ENCODE measurements at places on chromosomes 12 and 14.

GRCh38 chr14:61923348-61923747 is 161.1 kb downstream of the SNAPC1 start:
- peaks cover 16% of the 10 kb centered on the region for H3K27me3 ChIP-seq
- H3K4me1 ChIP-seq, result no peaks in the 10 kb centered on the region
- H3K4me3 ChIP-seq, result no peak overlapping the region
- H3K27ac ChIP-seq, result no peak overlapping the region

- peak overlapping the region; percentile 50 for H3K4me3 ChIP-seq
- H3K27me3 ChIP-seq, result no peaks in the 10 kb centered on the region
- H3K27ac ChIP-seq, result peak overlapping the region; percentile 2
- no peak for DNase-seq
- H3K4me1 ChIP-seq, result peaks cover 43% of the 10 kb centered on the region
Measured at GRCh38 chr12:46459861-46460545, 87.4 kb upstream of the SLC38A2 start.

GRCh38 chr12:76037130-76038103 is 5.8 kb upstream of the PHLDA1 start:
- DNase-seq, result no peak
- H3K27me3 ChIP-seq, result no peaks in the 10 kb centered on the region
- H3K27ac ChIP-seq, result no peak overlapping the region
- peaks cover under 1% of the 10 kb centered on the region for H3K36me3 ChIP-seq
- H3K4me3 ChIP-seq, result no peak overlapping the region

DNA sequence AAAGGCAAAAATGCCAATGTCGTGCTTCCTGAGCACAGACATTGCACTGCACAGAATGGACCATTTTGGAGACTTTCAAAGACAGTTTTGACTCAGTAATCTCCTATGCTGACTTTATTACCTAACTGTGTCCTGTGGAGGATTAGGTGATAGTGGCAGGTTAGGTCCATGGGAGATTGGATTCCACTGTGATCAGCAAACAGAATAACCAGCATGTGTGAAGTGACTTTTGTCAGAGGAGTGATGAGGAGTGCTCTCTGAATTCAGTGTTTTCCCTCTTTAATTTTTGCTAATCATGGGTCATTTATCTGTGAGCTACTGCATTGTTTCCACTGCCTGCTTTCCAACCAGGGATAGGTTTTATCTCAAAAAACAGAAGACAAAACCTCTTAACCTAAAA is 662.5 kb downstream of the DIO2 start:
- H3K4me1 ChIP-seq, result no peaks in the 10 kb centered on the region
- H3K36me3 ChIP-seq, result no peaks in the 10 kb centered on the region
- H3K27ac ChIP-seq, result no peak overlapping the region
- DNase-seq, result no peak
- no peak overlapping the region for H3K4me3 ChIP-seq
- no peaks in the 10 kb centered on the region for H3K27me3 ChIP-seq

DNA sequence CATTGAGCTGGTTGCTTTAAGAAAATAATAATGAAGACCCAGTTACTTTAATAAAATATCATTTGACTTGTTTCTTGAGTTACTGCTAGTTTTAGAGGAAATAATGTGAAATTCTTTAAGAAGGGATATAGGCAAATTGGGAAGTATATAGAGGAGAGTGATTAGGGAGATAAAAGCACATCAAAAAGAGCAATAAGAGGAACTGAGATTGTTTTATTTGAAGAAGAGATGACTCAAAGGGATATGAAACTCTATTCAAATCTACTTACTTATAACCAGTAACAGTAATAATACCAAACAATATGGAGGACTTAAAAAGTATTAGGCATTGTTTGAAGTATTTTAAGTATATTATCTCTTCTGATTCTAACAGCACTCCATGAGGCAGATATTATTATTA is 37.1 kb downstream of the LRRK2 start:
- H3K4me3 ChIP-seq, result no peak overlapping the region
- no peaks in the 10 kb centered on the region for H3K4me1 ChIP-seq
- H3K27ac ChIP-seq, result no peak overlapping the region
- no peaks in the 10 kb centered on the region for H3K27me3 ChIP-seq
- H3K36me3 ChIP-seq, result no peaks in the 10 kb centered on the region
- no peak for DNase-seq

- peaks cover 16% of the 10 kb centered on the region for H3K36me3 ChIP-seq
- no peaks in the 10 kb centered on the region for H3K27me3 ChIP-seq
- H3K4me3 ChIP-seq, result no peak overlapping the region
- no peak for DNase-seq
- peaks cover 5% of the 10 kb centered on the region for H3K4me1 ChIP-seq
Measured at GRCh38 chr14:93936245-93936644, 9.1 kb downstream of the FAM181A start.

DNA sequence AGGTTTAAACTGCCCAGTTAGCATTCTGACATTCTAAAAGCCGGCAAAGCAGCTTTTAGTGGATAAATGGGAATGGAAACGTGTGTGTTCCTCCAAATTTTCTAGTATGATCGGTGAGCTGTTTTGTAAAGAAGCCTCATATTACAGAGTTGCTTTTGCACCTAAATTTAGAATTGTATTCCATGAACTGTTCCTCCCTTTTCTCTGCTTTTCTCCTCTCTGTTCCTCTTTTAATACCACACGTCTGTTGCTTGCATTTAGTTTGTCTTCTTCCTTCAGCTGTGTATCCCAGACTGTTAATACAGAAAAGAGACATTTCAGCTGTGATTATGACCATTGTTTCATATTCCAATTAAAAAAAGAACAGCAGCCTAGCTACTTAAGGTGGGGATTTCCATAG is 10.7 kb downstream of the DYRK2 start:
- H3K4me3 ChIP-seq, result no peak overlapping the region
- H3K36me3 ChIP-seq, result peaks cover 68% of the 10 kb centered on the region
- H3K27ac ChIP-seq, result peak overlapping the region; percentile 30
- no peaks in the 10 kb centered on the region for H3K27me3 ChIP-seq
- DNase-seq, result no peak

- no peaks in the 10 kb centered on the region for H3K4me1 ChIP-seq
- no peaks in the 10 kb centered on the region for H3K36me3 ChIP-seq
- no peak overlapping the region for H3K27ac ChIP-seq
- no peak for DNase-seq
Measured at GRCh38 chr12:71721783-71722505, 32.7 kb upstream of the RAB21 start.

- H3K27ac ChIP-seq, result no peak overlapping the region
- no peaks in the 10 kb centered on the region for H3K27me3 ChIP-seq
- no peak for DNase-seq
- peaks cover 41% of the 10 kb centered on the region for H3K36me3 ChIP-seq
- H3K4me3 ChIP-seq, result no peak overlapping the region
Measured at GRCh38 chr14:73168274-73168673, 32.0 kb downstream of the PSEN1 start.

DNA sequence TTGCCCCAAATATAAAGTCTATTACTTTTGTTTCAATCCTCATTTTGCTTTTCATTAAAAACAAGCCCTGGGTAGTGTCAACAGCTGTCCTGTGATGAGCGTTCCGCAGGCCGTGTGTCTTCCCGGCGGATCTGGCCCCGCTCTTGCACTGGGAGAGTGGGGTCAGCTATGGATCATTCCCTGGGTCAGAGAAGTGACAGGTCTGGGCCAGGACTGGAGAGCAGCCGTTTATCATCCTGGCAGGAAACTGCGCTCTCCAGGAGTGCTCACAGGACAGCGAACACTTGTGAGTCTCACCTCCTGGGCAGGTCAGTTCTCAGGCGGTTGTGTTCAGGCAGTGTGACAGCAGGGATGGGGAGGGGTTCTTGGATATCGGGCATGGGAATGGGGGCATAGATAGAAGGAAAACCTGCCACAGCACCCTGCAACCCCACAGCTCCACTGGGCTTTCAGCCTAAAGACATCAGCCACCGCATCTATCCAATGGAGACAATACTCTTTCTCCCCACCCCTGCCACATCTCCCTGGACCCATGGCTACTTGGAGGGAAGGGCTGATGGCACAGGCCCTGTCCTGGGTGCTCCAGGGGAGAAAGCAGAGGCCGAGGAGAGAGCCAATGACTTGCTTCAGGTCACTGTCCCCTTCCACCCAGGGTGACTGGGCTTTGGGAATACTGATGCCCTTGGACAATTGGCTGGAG is 47.8 kb upstream of the CHGA start:
- no peak for DNase-seq
- peaks cover 2% of the 10 kb centered on the region for H3K36me3 ChIP-seq
- no peak overlapping the region for H3K27ac ChIP-seq

GRCh38 chr12:53380794-53381730 is 1.1 kb downstream of the SP1 start:
- no peaks in the 10 kb centered on the region for H3K27me3 ChIP-seq
- H3K36me3 ChIP-seq, result peaks cover 43% of the 10 kb centered on the region
- DNase-seq, result no peak

- peaks cover 5% of the 10 kb centered on the region for H3K27me3 ChIP-seq
- no peak for DNase-seq
- no peaks in the 10 kb centered on the region for H3K4me1 ChIP-seq
- H3K4me3 ChIP-seq, result no peak overlapping the region
Measured at GRCh38 chr14:92890830-92891588, 31.9 kb upstream of the CHGA start.

- H3K36me3 ChIP-seq, result no peaks in the 10 kb centered on the region
- no peak overlapping the region for H3K27ac ChIP-seq
- H3K4me1 ChIP-seq, result no peaks in the 10 kb centered on the region
- DNase-seq, result no peak
- no peak overlapping the region for H3K4me3 ChIP-seq
Measured at GRCh38 chr14:51743588-51744000, 91.9 kb downstream of the FRMD6 start.

- peak within 1 kb of the TSS; percentile 90 for H3K4me3 ChIP-seq
- H3K27ac ChIP-seq, result no peak within 1 kb of the TSS
- DNase-seq, result no peak
- peaks cover 6% of the 10 kb centered on the region for H3K36me3 ChIP-seq
Measured at GRCh38 chr12:56362130-56363059, at the start of gene APOF. Gene APOF, minus strand, starts transcription at chr12:56362857. Its CDS starts 112 bp downstream, at chr12:56362745.

- H3K27ac ChIP-seq, result no peak overlapping the region
- DNase-seq, result no peak
- peaks cover 27% of the 10 kb centered on the region for H3K27me3 ChIP-seq
- no peaks in the 10 kb centered on the region for H3K4me1 ChIP-seq
Measured at GRCh38 chr12:32504591-32504990, 105.2 kb downstream of the FGD4 start.

- H3K36me3 ChIP-seq, result peaks cover 1% of the 10 kb centered on the region
- no peak for DNase-seq
- peaks cover 22% of the 10 kb centered on the region for H3K4me1 ChIP-seq
- no peak overlapping the region for H3K4me3 ChIP-seq
- no peaks in the 10 kb centered on the region for H3K27me3 ChIP-seq
Measured at GRCh38 chr12:51818566-51819300, 29.8 kb downstream of the FIGNL2 start.

- no peak overlapping the region for H3K27ac ChIP-seq
- no peak overlapping the region for H3K4me3 ChIP-seq
- no peak for DNase-seq
- peaks cover 10% of the 10 kb centered on the region for H3K4me1 ChIP-seq
- peaks cover 85% of the 10 kb centered on the region for H3K27me3 ChIP-seq
Measured at GRCh38 chr14:99817331-99817730, 24.1 kb downstream of the EML1 start.

GRCh38 chr12:61916831-61917230 is 343.4 kb upstream of the USP15 start:
- no peaks in the 10 kb centered on the region for H3K27me3 ChIP-seq
- H3K4me1 ChIP-seq, result no peaks in the 10 kb centered on the region
- no peak overlapping the region for H3K27ac ChIP-seq
- DNase-seq, result no peak

GRCh38 chr12:131677699-131678098 is 33.2 kb upstream of the SFSWAP start:
- H3K36me3 ChIP-seq, result no peaks in the 10 kb centered on the region
- H3K4me3 ChIP-seq, result no peak overlapping the region
- no peak overlapping the region for H3K27ac ChIP-seq
- H3K27me3 ChIP-seq, result peaks cover 10% of the 10 kb centered on the region
- no peak for DNase-seq

DNA sequence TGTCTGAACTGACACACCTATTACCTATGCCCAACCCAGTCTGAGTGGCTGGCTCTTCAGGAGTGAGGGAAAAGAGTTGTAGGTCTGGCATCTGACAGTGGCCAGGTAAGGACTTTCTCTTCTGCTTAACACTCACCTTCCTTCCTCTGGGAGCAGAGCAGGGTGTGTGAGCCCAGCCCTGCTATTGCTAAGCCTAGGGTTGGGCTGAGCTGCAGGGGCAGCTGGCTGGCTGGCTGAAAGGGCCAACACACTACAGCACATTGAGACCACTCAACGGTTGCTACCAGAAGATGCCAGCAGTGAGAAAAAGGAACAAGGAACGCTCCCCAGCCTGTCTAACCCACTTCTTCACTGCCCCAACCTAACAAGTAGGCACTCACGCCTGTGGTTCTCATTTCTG is 201.2 kb downstream of the DPF3 start:
- no peaks in the 10 kb centered on the region for H3K4me1 ChIP-seq
- H3K4me3 ChIP-seq, result no peak overlapping the region
- DNase-seq, result no peak

Data from central memory CD8-positive, alpha-beta T cell (primary cell).